ENCODE measurements at places on chromosomes 6 and 20.

DNA sequence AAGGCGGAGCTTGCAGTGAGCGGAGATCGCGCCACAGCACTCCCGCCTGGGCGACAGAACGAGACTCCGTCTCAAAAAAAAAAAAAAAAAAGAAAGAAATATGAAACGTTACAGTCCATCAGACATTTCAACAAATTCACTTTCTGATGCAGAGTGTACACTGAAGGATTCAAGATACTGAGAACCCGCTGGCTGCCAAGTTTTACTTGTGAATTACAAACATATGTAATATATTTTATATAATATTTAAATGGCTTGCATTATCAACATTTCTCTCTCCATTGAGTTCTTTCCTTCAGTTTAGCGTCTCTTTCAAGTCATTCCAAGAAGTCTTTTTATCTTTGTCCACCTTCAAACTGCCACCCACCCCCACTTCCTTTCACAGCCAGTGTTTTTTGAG lies 240.9 kb upstream of the RNF217 start:
- DNase-seq: no peak

DNA sequence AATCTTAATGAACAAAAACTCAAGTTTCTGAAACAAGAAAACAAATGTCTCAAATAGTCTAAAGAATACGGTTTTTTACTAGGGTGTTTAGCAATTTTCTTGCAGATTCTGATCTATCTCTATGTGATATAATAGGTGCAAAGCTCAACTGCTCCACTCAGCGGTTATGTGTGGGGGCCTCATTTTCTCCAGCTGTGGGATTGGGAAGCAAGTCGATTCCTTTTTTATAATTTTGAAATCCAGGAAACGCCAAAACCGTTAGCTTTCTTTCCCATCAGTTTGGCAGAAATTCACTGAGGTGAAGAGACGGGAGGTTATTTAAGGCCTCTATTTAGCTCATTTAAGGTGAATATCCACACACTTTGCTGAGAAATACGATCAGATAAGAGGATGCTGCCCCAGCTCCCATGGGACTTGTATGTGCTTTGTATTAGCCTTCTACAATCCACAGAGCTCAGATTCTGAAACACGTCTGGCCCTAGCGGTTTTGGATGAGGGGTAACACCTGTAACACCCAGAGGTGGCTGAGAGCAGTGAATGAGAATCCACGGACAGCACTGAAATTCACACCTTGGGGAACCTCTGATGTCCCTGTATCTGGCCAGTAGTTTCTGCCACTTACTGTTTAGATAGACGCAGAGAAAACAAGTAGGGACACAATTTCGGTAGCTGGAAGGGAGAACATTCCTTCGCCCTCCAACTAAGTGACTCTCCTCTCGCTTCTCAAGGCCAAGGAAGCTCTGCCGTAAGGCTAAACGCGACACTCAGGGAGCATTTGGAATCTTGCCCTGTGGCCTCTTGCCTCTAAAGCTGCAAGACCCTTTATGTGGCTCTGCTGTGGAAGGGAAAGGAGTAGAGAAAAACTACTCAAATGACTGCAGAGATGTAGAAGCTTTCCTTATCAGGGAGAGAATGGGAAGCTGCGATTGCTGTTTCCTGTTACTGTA lies 6.5 kb upstream of the BCAS4 start:
- DNase-seq: peak; percentile 38

- DNase-seq: no peak
These were observed 10.0 kb upstream of the CST7 start for GRCh38 chr20:24939036-24939435.

DNA sequence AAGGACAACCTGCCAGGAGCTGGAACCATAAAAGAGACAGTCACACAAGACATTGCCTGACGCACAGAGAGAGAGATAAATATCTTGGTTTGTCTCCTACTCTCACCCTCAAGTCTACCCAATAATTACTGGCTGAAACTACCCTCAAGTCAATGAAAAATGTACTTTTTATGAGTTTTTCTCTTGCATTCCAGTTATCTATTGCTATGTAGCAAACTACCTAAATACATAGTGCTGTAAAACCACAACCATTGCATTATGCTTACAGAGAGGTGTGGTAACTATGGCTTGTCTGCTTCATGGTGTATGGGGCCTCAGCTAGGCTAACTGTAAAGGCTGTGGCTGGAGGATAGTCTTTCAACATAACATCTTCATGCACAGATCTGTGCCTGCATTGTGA lies 247.8 kb downstream of the HAO1 start:
- DNase-seq: no peak

- no peak for DNase-seq
These were observed 16.6 kb downstream of the SLC22A1 start for GRCh38 chr6:160137989-160138835.

DNA sequence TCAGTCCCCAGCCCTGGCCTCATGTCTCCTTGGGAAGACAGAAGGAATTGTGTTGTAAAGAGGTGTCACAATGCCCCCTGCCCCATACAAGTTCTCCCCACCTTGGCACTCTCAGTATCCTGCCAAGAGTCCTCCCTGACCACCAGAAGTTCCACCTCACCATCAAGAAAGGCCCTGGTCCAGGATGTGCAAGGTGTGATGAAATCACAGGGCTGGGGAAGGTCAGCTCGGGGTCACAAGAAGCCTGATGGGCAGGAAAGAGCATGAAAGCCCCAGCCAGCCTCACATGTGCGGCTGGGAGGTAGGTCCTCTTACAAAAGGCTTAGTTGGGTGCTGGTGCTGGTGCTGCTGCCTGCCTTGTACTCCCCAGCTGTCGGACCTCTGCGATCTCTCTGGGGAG lies 12.9 kb upstream of the C6orf132 start:
- DNase-seq: no peak

DNA sequence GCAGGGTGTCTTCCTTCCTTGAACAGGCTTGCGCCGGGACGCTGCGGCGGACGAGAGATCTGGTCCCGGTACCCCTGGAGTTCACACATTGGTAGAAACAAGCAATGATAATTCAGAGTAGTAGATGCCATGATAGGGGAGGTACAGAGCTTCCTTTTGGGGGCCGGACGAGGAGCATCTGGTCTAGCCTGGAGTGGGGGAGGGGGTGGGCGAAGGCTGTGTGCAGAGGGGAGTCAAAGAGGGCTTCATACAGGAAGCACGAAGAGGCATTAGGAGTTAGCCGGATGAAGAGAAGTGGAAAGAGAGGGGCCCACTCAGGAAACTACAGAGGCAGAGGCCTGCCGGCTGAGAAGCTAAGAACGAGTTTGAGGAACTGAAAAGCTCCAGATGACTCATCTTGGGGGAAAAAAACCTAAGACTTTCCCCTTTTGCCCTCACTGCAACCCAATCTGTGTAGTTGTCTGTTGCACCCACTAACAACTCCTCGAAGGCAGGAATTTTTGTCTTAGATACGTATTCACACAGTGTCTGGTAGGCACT lies 611 bp downstream of the CNPY3 start:
- DNase-seq: peak; percentile 4

Data from caudate nucleus (tissue), 63 donors.